Adrenal gland (tissue), 19 donors: ENCODE measurements at places on chromosomes 13 and 19. TPM values are rescaled to one million over a fixed set of nuclear protein-coding genes. Genes with fewer than 3 reads are reported as not detected.

RAB20 gene
- 43.7 TPM for total RNA-seq

CASP14 gene
- total RNA-seq, result not detected

KLK4 gene
- not detected for total RNA-seq

ITGBL1 gene
- 2.1 TPM for total RNA-seq

DNA sequence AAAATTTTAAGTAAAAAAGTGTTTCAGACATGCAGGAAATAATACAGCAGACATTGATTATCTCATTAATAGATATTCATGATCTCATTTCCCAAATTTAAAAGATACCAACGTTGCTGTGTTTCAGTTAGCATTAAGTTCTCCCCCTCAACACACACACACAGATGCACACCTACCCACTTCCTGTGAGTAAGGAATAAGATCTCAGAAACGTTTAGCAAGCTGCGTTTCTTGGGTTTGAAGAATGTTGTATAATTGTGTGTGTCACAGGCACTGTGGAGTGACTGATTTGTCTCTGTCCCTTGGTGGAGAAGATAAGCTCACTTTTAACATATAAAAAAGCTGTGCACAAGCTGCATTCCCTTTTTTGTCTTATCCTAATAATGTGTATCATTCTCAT is 196.8 kb downstream of the PDS5B start:
- no peak for DNase-seq

- DNase-seq, result no peak
Observed at GRCh38 chr13:47455626-47456025, 545.4 kb downstream of the SUCLA2 start.

- no peak for DNase-seq
Observed at GRCh38 chr19:15320116-15320515, 12.2 kb downstream of the BRD4 start.

- no peak for DNase-seq
Observed at GRCh38 chr13:41835871-41836270, 125.0 kb downstream of the VWA8 start.

GRCh38 chr19:6249296-6249695 is 30.5 kb downstream of the MLLT1 start:
- DNase-seq, result no peak

- no peak for DNase-seq
Observed at GRCh38 chr19:40889366-40889765, 7.3 kb upstream of the CYP2A7 start.

DNA sequence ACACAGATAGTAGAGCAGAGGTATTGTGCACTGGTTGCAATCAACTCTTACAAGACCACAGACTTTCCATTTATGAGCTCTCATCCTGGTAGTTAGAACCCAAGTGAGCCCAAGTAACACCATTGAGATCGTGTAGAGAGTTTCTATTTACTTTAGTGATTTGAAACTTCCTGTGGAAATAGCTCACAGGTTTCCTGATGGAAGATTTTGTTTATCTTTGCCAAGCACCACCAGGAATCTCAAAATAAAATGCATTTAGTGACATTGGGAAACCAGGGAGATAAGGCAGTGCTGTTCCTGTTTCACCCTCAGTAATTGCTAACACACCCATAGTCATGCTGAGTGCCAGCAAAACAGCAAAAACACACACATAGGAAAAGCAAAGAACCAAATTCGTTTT is 102.5 kb downstream of the FLT1 start:
- no peak for DNase-seq

GRCh38 chr19:38395381-38396114 is 7.1 kb downstream of the SPRED3 start:
- DNase-seq, result no peak

DNA sequence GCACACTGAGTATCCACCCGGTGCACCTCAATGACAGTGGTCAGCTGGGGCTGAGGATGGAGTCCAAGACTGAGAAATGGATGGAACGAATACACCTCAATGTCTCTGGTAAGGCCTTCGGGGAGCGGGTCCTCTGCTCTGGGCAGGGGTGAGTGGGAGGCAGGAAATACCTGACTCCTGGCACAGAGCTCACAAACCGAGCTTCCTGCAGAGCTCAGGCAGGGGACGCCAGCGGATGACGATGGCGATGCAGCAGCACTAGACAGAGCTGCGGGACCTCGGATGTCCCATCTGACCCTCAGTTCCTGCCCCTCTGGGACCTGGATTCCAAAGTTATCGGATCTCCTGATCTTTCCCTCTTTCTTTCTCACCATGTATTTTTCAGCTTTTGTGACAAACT is 3.8 kb downstream of the CD22 start:
- no peak for DNase-seq
